ENCODE measurements at places on chromosomes 2 and 18.

GRCh38 chr2:207151048-207151447 is 14.7 kb downstream of the KLF7 start:
- no peak for DNase-seq

- DNase-seq, result no peak
Observed at GRCh38 chr18:74479486-74480148, 16.5 kb upstream of the CNDP2 start.

- no peak for DNase-seq
Observed at GRCh38 chr18:56165601-56166355, 472.6 kb downstream of the TXNL1 start.

DNA sequence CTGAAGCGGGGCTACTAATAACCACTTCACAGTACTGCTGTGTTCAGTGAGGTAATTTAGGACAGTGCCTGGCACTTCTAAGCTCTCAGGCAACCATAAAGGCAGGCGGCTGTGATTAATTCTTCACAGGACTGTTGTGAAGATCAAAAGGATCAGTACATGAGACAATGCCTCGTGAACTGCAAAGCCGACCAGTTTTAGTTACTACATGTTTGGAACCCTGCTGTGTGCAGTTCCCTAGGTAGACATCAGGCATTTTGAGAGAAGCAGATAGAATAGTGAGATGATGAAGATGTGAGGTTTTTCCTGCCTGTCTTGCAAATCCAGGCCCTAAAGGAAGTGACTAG is 19.1 kb downstream of the EFHD1 start:
- no peak for DNase-seq

GRCh38 chr2:62499430-62500060 is 6.5 kb downstream of the TMEM17 start:
- DNase-seq, result no peak

DNA sequence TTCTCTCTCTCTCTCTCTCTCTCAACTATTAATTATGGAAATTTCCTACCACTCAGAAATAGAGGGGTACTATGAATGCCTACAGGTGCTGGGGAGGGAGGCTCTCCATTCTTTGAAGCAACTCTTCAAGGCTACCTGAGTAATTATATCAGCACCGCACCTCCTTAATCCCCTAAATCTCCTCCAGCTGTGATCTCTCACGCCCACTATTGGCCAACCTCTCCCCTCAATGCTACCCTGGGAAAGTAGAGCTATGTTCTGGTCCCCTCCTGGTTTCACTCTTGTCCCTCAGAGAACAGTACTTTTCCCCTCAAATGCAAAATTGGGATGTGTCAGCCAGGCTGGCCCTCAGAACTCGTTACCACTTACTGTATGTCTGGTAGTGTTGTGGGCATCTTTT is 1.6 kb downstream of the MOCOS start:
- no peak for DNase-seq

GRCh38 chr2:128305555-128306080 is 13.1 kb downstream of the HS6ST1 start:
- DNase-seq, result no peak
